ENCODE measurements at places on chromosomes 5 and 9. TPM values are rescaled to one million over a fixed set of nuclear protein-coding genes. Genes with fewer than 3 reads are reported as not detected.

The UNC13B gene
- 0.84 TPM for total RNA-seq

The AKNA gene
- 247 TPM for total RNA-seq

The ISL1 gene
- not detected for total RNA-seq

The ZNF658 gene
- 0.75 TPM for total RNA-seq

The GHR gene
- not detected for total RNA-seq

DNA sequence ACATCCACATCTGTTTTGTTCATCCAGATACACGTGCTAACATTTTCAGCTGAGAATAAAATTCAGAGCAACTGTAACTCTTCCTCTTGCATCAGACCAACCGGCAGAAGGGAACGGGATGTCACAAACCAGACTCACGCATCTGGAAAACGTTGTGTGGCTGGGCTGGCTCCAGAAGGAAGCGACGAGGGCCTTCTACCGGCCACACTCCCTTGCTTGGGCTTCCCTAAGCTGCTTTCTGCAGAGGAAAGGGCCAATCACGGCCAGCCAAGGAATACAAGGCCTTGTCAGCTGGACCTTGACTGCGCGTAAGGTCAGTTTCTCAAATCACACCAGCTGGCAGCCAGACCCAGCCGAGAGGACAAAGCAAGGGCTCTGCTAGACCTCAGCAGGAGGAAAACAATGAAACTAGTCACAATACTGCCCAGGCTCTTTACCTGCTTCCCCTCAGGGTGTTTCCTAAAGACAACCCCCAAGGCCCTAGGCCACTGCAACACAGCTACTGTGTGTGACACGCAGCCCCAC is 106.1 kb downstream of the THBS4 start:
- peaks cover 60% of the 10 kb centered on the region for H3K4me1 ChIP-seq
- H3K27ac ChIP-seq = peak overlapping the region; percentile 42
- no peaks in the 10 kb centered on the region for H3K27me3 ChIP-seq
- no peak overlapping the region for H3K4me3 ChIP-seq
- DNase-seq = no peak
- peaks cover 44% of the 10 kb centered on the region for H3K36me3 ChIP-seq

- H3K27ac ChIP-seq = no peak overlapping the region
- no peak overlapping the region for H3K4me3 ChIP-seq
- no peaks in the 10 kb centered on the region for H3K36me3 ChIP-seq
- H3K27me3 ChIP-seq = no peaks in the 10 kb centered on the region
- no peak for DNase-seq
These were observed 355.5 kb downstream of the TLR4 start for GRCh38 chr9:118059484-118060278.

DNA sequence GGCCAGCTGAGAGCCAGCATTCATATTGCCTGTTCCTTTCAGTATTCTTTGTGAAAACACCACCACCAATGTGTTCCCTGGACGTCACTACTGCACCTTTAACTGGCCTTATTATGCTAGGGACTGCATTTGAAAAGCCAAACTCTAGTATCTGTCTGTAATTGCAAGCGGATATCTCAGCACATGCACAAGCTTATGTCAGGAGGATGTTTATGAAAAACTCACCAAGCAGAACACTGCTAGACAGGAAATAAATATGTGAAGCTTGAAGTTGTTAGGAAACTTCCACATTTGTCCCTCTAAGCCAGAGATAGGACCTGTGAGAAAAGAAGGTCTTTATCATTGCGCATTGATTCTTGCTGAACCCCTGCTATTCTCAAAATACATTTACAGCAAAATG is 135.4 kb upstream of the CCDC152 start:
- no peaks in the 10 kb centered on the region for H3K4me1 ChIP-seq
- no peaks in the 10 kb centered on the region for H3K27me3 ChIP-seq
- H3K4me3 ChIP-seq = no peak overlapping the region
- H3K36me3 ChIP-seq = no peaks in the 10 kb centered on the region
- no peak for DNase-seq

- no peak overlapping the region for H3K27ac ChIP-seq
- H3K36me3 ChIP-seq = no peaks in the 10 kb centered on the region
- no peak for DNase-seq
- H3K4me1 ChIP-seq = no peaks in the 10 kb centered on the region
- no peaks in the 10 kb centered on the region for H3K27me3 ChIP-seq
These were observed 133.6 kb upstream of the HMHB1 start for GRCh38 chr5:143678148-143678905.

GRCh38 chr9:33709269-33709668 is 86.1 kb upstream of the PRSS3 start:
- H3K4me1 ChIP-seq = no peaks in the 10 kb centered on the region
- no peak overlapping the region for H3K4me3 ChIP-seq

GRCh38 chr5:145510324-145510723 is 324.8 kb downstream of the PRELID2 start:
- DNase-seq = no peak
- no peak overlapping the region for H3K4me3 ChIP-seq
- no peaks in the 10 kb centered on the region for H3K27me3 ChIP-seq
- H3K36me3 ChIP-seq = no peaks in the 10 kb centered on the region
- H3K27ac ChIP-seq = no peak overlapping the region

DNA sequence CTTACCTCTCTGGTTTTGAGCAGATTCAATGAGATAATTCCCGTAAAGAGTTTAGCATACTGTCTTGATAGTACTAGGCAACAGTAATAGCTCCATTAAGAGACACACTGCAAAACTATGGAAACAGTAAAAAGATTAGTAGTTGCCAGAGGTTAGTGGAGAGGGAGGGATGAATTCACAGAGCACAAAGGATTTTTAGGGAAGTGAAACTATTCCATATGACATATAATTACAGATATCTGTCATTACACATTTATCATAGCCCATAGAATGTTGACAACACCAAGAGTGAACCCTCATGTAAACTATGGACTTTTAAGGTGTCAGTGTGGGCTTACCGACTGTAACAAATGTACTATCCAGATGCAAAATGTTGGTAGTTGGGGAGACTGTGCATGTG is 176.4 kb upstream of the PLCXD3 start:
- no peaks in the 10 kb centered on the region for H3K27me3 ChIP-seq
- no peak for DNase-seq
- H3K27ac ChIP-seq = no peak overlapping the region
- H3K4me3 ChIP-seq = no peak overlapping the region

DNA sequence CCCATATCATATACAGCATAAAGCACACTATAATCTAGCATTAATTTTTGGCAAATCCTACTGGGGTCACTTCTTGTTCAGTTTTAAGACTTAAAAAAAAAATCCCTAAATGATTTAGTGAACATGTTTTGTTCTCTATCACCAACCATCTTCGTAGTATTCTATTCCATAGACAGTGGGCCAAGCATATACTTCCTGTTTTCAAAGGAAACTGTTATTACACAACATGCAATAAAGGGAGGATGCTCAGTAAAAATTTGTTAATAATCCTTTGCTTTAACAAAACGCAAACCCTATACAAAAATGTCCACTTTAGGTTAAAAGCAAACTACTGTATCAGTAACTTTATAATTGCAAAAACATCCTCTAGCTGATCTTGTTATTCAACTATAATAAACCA is 13.0 kb downstream of the CCNH start:
- no peak for DNase-seq
- H3K27me3 ChIP-seq = no peaks in the 10 kb centered on the region
- no peaks in the 10 kb centered on the region for H3K4me1 ChIP-seq
- H3K36me3 ChIP-seq = peaks cover 87% of the 10 kb centered on the region
- H3K27ac ChIP-seq = no peak overlapping the region

DNA sequence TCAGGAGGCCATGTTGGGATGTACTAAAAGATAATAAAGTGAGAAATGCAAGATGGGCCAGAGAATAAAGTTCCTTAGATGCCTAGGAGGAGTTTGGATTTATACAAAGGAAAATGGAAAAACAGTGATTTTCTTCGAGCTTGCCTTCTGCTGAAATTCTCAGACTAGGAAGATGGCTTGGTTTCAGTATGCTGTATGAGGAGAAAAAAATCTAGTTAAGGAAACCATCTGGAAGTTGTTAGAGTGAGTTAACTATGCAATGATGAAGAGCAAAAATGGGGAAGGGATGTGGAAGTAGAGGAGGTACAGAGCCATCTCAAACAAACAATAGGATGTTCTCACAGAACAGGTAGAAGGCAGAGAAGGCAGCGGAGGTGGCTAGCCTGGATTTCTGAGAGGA is 162.9 kb upstream of the FTMT start:
- H3K4me1 ChIP-seq = no peaks in the 10 kb centered on the region
- no peak for DNase-seq
- no peak overlapping the region for H3K27ac ChIP-seq
- H3K4me3 ChIP-seq = no peak overlapping the region
- no peaks in the 10 kb centered on the region for H3K36me3 ChIP-seq
- H3K27me3 ChIP-seq = no peaks in the 10 kb centered on the region

All from CD4-positive, alpha-beta T cell (primary cell).